GM12878 (cell line): ENCODE measurements at places on chromosomes 5 and 9.
A peak's percentile ranks its signal among the peaks of the same experiment; 100 is the strongest.

- H3K4me1 ChIP-seq: no peaks in the 10 kb centered on the region
- no peak overlapping the region for H3K27ac ChIP-seq
- H3K36me3 ChIP-seq: no peaks in the 10 kb centered on the region
- DNase-seq: no peak
These were observed 14.8 kb downstream of the STC2 start for GRCh38 chr5:173313351-173313801.

- DNase-seq: no peak
- H3K4me1 ChIP-seq: no peaks in the 10 kb centered on the region
- no peaks in the 10 kb centered on the region for H3K36me3 ChIP-seq
- H3K27me3 ChIP-seq: no peaks in the 10 kb centered on the region
- H3K27ac ChIP-seq: no peak overlapping the region
These were observed 48.5 kb upstream of the DAB2 start for GRCh38 chr5:39473156-39473775.

DNA sequence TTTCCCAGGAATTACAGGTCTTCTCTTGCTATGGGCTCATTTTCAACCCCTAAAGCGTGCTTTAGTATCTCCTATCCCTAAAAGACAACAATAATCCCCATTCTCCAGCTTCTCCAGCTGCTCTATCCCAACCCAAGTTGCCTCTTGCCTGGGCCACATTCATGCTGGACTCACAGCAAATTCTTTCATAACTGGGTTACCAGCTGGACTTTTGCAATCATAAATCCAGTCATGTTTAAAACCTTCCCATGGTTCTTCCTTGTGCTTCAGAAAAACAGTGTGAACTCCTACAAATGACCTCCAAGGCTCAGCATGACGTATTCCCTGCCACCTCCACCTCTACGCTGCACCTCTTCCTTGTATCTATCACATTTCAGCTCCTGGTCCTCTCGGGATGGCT, 346.9 kb downstream of the GADD45G start:
- DNase-seq: no peak
- H3K27ac ChIP-seq: no peak overlapping the region
- H3K36me3 ChIP-seq: no peaks in the 10 kb centered on the region
- H3K27me3 ChIP-seq: no peaks in the 10 kb centered on the region
- H3K4me3 ChIP-seq: no peak overlapping the region
- no peaks in the 10 kb centered on the region for H3K4me1 ChIP-seq

- no peak overlapping the region; the same call in 1 of the 2 replicates for H3K27ac ChIP-seq
- H3K4me3 ChIP-seq: no peak overlapping the region
- H3K36me3 ChIP-seq: peaks cover 32% of the 10 kb centered on the region
- H3K4me1 ChIP-seq: peaks cover 41% of the 10 kb centered on the region
These were observed 168.3 kb upstream of the OTULINL start for GRCh38 chr5:14413331-14413750.

GRCh38 chr9:115204904-115205453, 87.0 kb upstream of the TNC start:
- no peak overlapping the region for H3K4me3 ChIP-seq
- no peaks in the 10 kb centered on the region for H3K27me3 ChIP-seq
- no peak for DNase-seq
- no peaks in the 10 kb centered on the region for H3K36me3 ChIP-seq
- peaks cover 22% of the 10 kb centered on the region for H3K4me1 ChIP-seq
- H3K27ac ChIP-seq: no peak overlapping the region

DNA sequence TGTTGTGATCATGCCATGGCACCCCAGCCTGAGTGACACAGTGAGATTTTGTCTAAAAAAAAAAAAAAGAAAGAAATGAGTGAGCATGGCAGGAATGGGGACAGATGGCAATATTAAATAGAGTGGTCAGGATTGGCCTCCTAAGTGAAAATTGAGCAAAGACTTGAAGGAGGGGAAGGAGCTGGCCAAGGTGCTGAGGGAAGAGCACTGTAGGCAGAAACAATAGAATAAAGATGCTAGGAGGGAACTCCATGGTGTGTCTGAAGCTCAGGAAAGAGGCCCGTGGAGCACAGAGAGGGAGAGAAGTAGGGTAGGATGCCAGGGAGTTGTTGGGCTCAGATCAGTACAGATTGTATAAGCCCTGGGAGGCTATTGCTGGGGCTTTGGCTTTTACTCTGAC, 64.4 kb upstream of the PCAT7 start:
- no peaks in the 10 kb centered on the region for H3K4me1 ChIP-seq
- H3K27me3 ChIP-seq: no peaks in the 10 kb centered on the region
- H3K4me3 ChIP-seq: no peak overlapping the region
- H3K27ac ChIP-seq: no peak overlapping the region
- DNase-seq: no peak
- H3K36me3 ChIP-seq: no peaks in the 10 kb centered on the region

DNA sequence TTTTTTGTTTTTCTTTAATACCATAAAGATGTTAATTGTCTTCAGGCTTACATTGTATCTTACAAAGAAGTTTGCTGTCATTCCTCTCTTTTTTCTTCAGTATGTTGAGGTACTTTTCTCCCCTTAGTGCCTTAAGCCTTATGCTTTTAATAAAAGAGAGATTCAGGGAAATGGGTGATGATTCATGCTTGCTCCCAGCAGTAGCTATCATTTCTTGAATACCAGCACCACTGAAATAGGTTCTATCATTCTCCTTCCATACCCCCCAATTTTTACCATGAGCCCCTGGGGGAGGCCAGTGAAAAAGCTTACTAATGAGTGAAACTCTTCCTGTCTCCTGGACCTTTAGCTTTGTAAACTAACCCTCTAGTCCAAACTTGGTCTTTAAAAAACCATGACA, 165.0 kb downstream of the FBXL7 start:
- no peak overlapping the region for H3K27ac ChIP-seq
- H3K36me3 ChIP-seq: no peaks in the 10 kb centered on the region
- H3K4me1 ChIP-seq: no peaks in the 10 kb centered on the region

GRCh38 chr5:3886524-3887451, 291.2 kb downstream of the IRX1 start:
- no peak for DNase-seq
- no peak overlapping the region for H3K27ac ChIP-seq
- H3K36me3 ChIP-seq: no peaks in the 10 kb centered on the region
- no peaks in the 10 kb centered on the region for H3K27me3 ChIP-seq
- no peaks in the 10 kb centered on the region for H3K4me1 ChIP-seq

DNA sequence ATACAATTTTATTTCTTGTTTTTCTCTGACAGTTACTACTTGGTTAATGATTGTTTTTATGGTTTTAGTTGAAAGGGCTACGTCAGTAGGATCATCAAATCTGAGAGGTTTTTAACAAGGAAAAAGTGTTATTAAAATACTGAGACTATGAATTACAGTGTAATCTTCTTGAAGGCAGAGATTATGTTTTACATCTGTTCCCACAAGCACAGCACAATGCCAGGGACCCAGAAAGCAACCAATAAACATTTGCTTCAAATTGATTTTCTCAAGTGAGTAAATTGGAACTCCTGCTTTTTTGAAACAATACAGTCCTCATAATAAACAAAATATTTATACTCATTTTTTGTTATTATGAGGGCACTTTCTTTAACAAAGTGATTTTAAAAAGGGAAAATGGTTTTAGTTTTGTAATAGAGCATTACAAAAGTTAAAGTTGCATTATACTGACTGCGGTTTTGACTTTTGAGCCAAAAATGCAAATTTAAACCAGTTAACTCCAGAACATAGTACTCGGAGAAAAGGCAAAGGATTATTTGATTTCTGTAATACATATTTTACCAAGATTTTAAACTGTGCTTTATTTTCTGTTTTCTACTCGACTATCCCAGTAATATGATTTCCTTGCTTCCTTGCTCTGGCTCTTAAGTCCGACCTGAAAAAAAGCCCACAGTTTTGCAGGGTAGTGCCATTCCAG, 176.9 kb downstream of the GDNF start:
- no peak overlapping the region for H3K4me3 ChIP-seq
- no peaks in the 10 kb centered on the region for H3K4me1 ChIP-seq
- no peaks in the 10 kb centered on the region for H3K27me3 ChIP-seq
- no peaks in the 10 kb centered on the region for H3K36me3 ChIP-seq
- H3K27ac ChIP-seq: no peak overlapping the region
- DNase-seq: no peak

GRCh38 chr5:124463851-124464250, 282.6 kb downstream of the ZNF608 start:
- H3K27me3 ChIP-seq: 0 out of 2 replicates have a peak, but pooled peaks cover 1% of the 10 kb centered on the region
- no peak overlapping the region for H3K4me3 ChIP-seq
- H3K36me3 ChIP-seq: no peaks in the 10 kb centered on the region
- H3K27ac ChIP-seq: no peak overlapping the region
- DNase-seq: no peak

DNA sequence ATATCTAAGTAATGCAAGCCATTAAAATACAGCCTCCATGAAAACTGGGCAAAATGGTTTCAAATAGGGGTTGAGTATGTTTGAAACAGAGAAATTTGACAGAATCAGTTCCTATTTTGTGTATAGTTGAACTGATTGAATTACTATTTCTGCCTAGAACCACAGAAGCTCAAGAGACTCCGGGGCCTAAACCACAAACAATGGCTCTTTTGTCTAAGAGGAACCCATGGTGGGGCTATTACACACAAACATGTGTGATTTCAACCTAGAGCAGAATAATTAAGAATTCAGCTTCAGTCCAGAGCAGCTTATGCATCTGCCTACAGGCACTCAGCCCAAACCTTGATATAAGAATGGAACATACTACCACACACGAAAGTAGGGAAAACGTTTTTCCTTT, 171.2 kb upstream of the MPDZ start:
- H3K27me3 ChIP-seq: no peaks in the 10 kb centered on the region
- no peak overlapping the region for H3K4me3 ChIP-seq
- no peaks in the 10 kb centered on the region for H3K4me1 ChIP-seq
- DNase-seq: peak; percentile 2

DNA sequence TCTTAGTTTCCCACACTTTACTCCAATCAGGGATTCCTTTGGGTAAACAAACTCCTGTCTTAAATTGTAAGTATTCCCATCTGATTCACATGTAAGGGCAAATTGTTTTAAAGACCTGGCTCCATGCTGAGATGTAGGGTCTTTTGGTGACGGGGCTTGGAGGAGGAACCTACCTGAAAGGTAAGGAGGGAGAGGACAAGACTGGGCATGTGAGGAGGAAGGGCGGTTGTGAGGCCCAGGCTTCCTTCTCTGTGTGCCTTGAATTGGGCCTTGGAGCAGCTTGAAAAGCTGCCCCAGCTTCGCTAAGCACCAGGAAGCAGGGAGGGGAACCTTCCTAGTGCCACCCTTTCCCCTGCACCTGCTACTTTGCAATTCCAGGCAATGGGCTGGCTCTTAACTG, 86.8 kb downstream of the C9orf152 start:
- H3K4me1 ChIP-seq: peaks cover 20% of the 10 kb centered on the region
- H3K4me3 ChIP-seq: no peak overlapping the region
- no peaks in the 10 kb centered on the region for H3K27me3 ChIP-seq
- H3K36me3 ChIP-seq: peaks cover 7% of the 10 kb centered on the region
- no peak overlapping the region for H3K27ac ChIP-seq

GRCh38 chr9:34746526-34746925, 36.6 kb upstream of the CCL21 start:
- no peaks in the 10 kb centered on the region for H3K36me3 ChIP-seq
- no peak overlapping the region for H3K4me3 ChIP-seq
- H3K4me1 ChIP-seq: no peaks in the 10 kb centered on the region
- no peak overlapping the region for H3K27ac ChIP-seq
- DNase-seq: no peak

DNA sequence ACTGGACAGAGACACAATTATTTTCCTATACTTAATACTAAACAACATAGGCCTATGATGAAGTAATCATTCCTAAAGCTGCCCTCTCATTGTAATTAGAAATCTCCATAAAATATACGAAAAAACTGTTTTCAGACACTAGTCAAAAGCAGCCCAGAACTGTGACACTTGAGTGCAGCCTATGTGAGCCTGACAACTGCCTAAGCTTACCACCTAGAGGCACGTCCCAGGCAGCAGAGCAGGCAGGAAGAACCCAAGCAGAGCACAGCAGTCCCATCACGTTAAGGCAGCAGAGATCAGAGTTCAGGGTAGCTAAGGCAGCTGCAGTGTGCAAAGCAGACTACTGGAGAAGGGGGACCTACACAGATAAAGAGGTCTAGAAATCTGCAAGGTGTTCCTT, 46.4 kb downstream of the GOLPH3 start:
- H3K27ac ChIP-seq: no peak overlapping the region
- H3K4me3 ChIP-seq: no peak overlapping the region
- DNase-seq: no peak

DNA sequence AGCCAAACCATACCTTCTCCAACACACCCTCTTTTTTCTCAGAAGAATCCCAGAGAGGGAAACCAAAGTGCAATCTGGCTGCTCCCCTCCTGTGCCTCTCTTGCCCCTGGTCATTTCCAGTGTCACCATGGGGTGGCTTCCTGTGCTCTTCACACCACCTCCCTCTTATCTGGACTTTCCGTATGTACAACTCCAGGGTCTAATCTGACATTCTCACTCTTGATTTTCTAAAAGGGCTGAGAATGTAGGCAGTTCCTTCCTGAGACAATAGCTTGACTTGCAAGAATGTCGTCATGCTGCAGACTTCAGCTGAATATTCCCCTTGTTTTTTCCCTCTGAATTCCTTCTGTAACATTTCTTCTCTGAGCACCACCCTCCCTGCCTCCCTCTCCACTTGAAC, 110.2 kb downstream of the FBXL7 start:
- no peak overlapping the region for H3K4me3 ChIP-seq
- no peaks in the 10 kb centered on the region for H3K4me1 ChIP-seq
- H3K27ac ChIP-seq: no peak overlapping the region
- DNase-seq: no peak
- no peaks in the 10 kb centered on the region for H3K36me3 ChIP-seq

- H3K4me1 ChIP-seq: no peaks in the 10 kb centered on the region
- H3K27me3 ChIP-seq: 0 out of 2 replicates have a peak, but pooled peaks cover 4% of the 10 kb centered on the region
- H3K36me3 ChIP-seq: no peaks in the 10 kb centered on the region
- no peak overlapping the region for H3K4me3 ChIP-seq
- peak; percentile 28 for DNase-seq
These were observed 33.5 kb upstream of the EBF1 start for GRCh38 chr5:159133041-159133741.

- no peaks in the 10 kb centered on the region for H3K36me3 ChIP-seq
- no peaks in the 10 kb centered on the region for H3K4me1 ChIP-seq
- H3K4me3 ChIP-seq: no peak overlapping the region
- no peak for DNase-seq
- H3K27me3 ChIP-seq: no peaks in the 10 kb centered on the region
These were observed 18.4 kb downstream of the ZDHHC11B start for GRCh38 chr5:765948-766631.

GRCh38 chr9:91844190-91844589, 105.8 kb downstream of the ROR2 start:
- peaks cover 4% of the 10 kb centered on the region for H3K27me3 ChIP-seq
- H3K27ac ChIP-seq: no peak overlapping the region

DNA sequence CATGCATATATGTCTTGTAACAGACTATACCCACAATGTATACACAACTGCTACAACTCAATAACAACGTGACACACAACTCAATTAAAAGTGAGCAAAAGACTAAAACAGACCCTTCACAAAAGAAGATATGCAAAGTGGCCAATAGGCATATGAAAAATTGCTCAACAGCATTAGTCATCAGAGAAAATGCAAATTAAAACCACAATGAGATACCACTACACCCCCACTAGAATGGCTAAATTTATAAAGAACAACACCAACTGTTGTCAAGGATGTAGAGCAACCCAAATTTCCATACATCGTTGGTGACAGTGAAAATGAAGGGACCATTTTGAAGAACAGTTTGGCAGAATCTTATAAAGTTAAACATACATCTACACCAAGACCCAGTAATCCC, 38.9 kb downstream of the GABRB2 start:
- H3K4me3 ChIP-seq: no peak overlapping the region
- no peak for DNase-seq
- no peaks in the 10 kb centered on the region for H3K4me1 ChIP-seq
- H3K36me3 ChIP-seq: no peaks in the 10 kb centered on the region
- no peaks in the 10 kb centered on the region for H3K27me3 ChIP-seq
